ENCODE measurements at places on chromosomes 11 and 22.

- H3K4me1 ChIP-seq: no peaks in the 10 kb centered on the region
- H3K36me3 ChIP-seq: peaks cover 96% of the 10 kb centered on the region
- H3K27ac ChIP-seq: no peak overlapping the region
Observed at GRCh38 chr11:16749092-16749491, 10.6 kb downstream of the C11orf58 start.

- no peaks in the 10 kb centered on the region for H3K27me3 ChIP-seq
- DNase-seq: no peak
- no peak overlapping the region for H3K4me3 ChIP-seq
- H3K36me3 ChIP-seq: no peaks in the 10 kb centered on the region
Observed at GRCh38 chr11:111088847-111089355, 156.6 kb upstream of the POU2AF2 start.

DNA sequence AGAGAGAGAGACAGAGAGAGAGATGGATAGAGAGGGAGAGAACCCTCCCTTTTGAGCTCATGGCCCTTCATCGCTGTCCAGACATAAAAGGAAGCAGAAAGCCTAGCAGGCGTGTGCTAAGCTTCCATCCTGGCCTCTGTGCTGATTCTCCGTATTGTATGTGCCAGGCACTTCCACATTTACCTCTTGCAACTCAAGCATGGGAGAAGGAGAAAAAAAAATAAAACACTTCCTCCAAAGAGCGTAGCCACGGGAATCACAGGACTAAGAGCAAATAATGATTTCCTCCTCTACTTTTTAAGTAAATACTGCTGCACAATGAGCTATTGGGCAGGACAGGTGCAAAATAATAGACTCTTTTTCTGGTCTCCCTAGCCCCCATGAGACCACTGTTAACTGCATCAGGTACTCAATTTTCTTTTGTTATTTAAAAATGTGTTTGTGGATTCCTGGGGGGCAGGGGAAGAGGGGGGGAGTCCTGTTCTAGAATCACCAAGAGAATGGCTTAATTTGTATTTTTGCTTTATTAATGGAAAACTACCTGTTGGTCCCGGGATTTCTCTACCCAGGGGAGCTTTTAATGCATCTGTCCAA lies 154.3 kb downstream of the NXPE2 start:
- H3K4me3 ChIP-seq: peak overlapping the region; percentile 47
- peaks cover 5% of the 10 kb centered on the region for H3K27me3 ChIP-seq
- H3K27ac ChIP-seq: no peak overlapping the region
- no peaks in the 10 kb centered on the region for H3K36me3 ChIP-seq

DNA sequence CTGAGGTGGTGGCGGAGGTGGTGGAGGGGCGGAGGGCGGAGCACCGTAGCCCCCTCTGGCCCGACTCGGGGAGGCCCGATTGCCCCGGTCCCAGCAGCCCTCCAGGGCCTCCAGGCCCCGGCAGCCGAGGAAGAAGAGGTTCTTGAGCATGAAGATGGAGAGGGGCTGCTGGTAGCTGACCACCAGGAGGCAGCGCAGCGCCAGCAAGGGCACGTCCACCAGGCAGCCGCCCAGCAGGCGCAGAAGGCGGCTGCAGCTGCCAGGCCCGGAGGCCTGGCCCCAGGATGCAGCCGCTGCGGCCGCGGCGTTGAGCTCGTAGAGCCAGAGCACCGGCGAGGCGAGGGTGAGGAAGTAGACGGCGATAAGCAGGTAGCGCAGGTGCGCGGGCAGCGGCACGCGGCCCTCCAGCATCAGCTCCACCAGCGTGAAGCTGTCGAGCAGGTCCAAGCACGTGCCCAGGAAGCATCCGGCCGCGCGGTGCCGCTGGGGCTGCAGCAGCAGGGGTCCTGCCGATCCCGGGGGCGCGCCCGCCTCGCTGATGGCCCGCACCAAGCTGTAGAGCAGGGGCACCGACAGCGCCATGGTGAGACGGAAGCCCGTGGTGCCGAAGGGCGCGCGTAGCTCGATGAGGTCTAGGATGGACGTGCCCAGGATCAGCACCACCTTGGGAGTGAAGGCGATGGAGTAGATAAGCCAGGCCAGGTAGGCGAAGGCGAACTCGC lies 1.5 kb downstream of the TMEM121B start:
- peak overlapping the region; percentile 54 for H3K4me3 ChIP-seq
- no peak overlapping the region for H3K27ac ChIP-seq
- no peaks in the 10 kb centered on the region for H3K4me1 ChIP-seq
- no peaks in the 10 kb centered on the region for H3K36me3 ChIP-seq

DNA sequence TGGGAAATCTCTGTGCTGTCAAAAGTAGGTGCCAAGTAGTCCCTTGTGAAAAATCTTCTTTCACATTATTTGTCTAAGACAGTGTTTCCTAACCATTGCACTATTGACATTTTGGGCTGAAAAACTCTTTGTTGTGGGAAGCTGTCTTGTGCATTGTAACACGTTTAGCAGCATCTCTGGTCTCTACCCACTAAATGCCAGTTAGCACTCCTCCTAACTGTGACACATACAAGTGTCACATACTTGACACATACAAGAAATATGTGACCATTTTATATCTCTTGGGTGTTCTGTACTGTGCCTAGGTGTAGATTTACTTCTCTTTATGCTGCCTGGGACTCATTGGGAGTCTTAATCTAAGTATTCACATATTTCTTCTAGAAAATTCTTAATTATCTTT lies 57.8 kb downstream of the NXPE1 start:
- H3K27ac ChIP-seq: no peak overlapping the region
- H3K36me3 ChIP-seq: no peaks in the 10 kb centered on the region
- H3K27me3 ChIP-seq: no peaks in the 10 kb centered on the region
- DNase-seq: no peak

DNA sequence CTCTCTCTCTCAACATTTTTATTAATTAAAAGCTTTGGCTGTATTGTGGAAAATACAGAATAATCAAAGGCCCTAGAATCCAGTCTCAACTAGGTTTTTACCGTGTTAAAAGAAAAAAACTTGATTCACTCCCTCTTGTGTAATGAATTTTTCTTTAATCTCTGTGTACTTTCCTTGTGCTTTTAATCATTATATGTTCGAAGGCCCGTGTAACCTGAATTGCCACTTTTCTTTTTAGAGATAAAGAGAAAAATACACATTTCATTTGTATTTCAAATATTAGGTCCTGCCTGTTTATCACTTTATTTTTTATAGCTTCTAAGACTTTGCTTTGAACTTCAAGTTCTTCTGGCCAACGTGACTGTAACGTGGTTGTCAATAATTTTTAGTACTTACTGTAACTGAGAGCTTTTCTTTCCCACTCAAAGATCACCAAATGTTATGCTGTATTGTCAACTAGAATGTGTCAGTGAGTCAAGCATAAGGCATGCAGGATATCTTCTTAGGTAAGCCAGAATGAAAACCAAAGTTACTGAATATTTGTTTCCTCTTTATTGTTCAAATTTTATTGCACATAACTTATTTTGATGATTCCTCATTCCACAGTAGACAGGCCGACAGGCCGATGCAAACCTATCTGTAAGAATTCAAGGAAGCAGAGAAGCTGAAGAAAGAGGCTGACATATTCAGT lies 23.3 kb upstream of the FAR1 start:
- H3K27ac ChIP-seq: no peak overlapping the region
- no peak overlapping the region for H3K4me3 ChIP-seq
- no peak for DNase-seq
- no peaks in the 10 kb centered on the region for H3K36me3 ChIP-seq
- H3K27me3 ChIP-seq: no peaks in the 10 kb centered on the region

- no peaks in the 10 kb centered on the region for H3K27me3 ChIP-seq
- H3K36me3 ChIP-seq: no peaks in the 10 kb centered on the region
- H3K4me1 ChIP-seq: no peaks in the 10 kb centered on the region
- H3K27ac ChIP-seq: no peak overlapping the region
Observed at GRCh38 chr22:46587061-46587460, 33.1 kb upstream of the GRAMD4 start.

DNA sequence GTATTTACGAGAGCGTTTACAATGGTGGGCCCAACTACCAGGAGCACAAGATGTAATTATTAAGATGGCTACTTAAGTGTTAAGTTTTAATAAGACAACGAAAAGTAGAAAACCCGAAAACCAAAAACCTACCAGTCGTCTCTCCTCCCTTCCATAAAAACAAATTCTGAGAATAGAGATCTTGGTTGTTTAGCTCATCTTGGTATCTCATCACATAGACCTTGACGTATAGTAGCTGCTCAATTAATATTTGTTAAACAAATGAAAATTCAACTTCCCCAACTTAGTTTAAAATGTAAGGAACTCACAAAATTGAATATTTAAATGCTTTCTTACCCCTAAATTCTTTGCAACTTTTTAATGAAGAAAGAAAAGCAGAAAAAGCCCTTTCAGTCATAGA lies 669 bp downstream of the KDM4D start:
- peak overlapping the region; percentile 96 for H3K4me3 ChIP-seq
- no peak for DNase-seq
- H3K27ac ChIP-seq: no peak overlapping the region
- peaks cover 26% of the 10 kb centered on the region for H3K36me3 ChIP-seq
- H3K27me3 ChIP-seq: no peaks in the 10 kb centered on the region
- no peaks in the 10 kb centered on the region for H3K4me1 ChIP-seq

DNA sequence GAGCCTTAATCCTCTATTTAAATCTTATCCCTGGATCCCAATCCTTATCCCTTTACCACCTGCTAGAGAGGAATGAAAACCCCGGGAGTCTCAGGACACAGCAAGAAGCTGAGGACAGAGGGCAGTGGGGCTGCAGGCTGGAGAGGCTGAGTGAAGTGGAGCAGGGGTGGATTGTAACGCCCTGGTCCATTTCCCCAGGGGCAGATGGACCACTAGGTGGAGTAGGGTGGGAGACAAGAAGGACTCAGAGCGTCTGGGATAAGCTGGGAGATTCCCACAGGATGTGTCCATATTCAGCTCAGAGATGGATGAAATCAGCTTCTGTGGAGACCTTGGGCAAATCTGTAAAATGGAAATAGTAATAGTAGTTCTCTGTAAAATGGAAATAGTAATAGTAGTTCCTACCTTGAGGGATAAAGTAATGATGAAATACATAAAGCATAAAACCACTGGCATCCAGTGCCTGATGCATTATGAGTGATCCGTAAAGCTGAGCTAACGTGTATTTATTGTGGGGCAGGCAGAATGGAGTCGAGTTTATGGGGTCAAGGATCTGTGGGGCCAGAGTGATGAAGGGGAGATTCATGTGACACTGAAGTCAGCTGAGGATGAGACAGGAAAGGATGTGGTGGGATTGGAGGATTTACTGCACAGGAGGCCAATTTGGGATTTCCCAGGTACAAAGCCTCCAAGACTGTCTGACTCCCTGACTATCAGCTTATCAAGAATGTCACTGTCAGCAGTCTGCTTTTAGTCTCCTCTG lies 1.9 kb upstream of the ROBO4 start:
- no peaks in the 10 kb centered on the region for H3K27me3 ChIP-seq
- peaks cover 4% of the 10 kb centered on the region for H3K4me1 ChIP-seq
- no peak overlapping the region for H3K4me3 ChIP-seq
- peak; percentile 48 for DNase-seq

DNA sequence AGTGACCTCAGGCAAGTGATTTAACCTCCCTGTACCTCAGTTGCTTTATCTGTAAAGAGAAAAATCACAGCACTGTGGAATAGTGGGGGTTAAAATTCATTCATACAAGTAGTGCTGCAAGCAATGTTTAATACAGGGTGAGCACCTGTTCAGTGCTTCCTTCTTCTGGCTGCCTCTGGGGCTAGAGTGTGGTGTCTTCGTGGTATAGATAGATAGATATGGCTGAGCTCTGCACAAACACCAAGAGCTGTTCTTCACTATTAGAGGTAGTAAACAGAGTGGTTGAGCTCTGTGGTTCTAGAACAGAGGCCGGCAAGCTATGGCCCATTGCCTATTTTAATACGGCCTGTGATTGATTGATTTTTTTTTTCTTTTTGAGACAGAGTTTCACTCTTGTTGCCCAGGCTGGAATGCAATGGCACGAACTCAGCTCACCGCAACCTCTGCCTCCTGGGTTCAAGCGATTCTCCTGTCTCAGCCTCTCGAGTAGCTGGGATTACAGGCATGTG lies 32.9 kb downstream of the LIMK2 start:
- no peaks in the 10 kb centered on the region for H3K27me3 ChIP-seq
- peaks cover 7% of the 10 kb centered on the region for H3K4me1 ChIP-seq
- peaks cover 4% of the 10 kb centered on the region for H3K36me3 ChIP-seq
- H3K4me3 ChIP-seq: no peak overlapping the region
- H3K27ac ChIP-seq: no peak overlapping the region

- no peaks in the 10 kb centered on the region for H3K36me3 ChIP-seq
- no peaks in the 10 kb centered on the region for H3K4me1 ChIP-seq
- DNase-seq: no peak
- no peaks in the 10 kb centered on the region for H3K27me3 ChIP-seq
Observed at GRCh38 chr11:44367452-44367851, 57.5 kb upstream of the ALX4 start.

DNA sequence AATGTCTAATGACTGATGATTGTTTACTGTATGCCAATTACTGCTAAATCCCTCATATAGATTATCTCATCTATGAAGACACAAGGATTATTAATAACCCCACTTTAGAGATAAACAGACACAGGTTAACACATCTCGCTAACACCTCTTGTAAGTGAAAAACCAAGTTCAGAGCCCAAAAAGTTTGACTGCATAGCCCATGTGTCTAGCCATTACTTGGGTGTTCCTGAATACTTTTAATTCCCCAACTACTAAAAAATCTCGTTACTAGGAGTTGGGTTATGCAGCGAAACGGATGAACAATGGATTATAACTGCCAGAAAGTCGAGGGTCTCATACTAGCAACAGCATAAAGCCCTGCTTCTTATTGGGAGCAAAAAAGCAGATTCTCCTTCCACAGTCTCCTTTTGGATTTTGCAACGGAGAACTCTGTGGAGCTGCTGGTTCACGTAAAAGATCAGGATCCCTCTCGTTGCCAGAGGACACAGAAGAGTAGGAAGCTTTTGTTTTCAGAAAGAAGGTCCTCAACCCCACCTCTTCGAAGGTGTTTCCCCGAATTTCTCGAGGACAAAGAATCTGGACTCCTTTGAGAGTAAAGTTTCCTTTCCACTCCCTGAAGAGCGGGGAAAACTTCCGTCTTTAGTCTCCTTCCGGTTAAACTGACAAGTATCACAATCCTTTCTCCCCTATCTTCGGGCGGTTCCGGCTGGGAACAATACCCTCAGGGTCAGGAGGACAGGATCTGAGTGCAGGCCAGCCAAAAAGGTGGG lies 979 bp downstream of the ZBED5 start:
- H3K27me3 ChIP-seq: no peaks in the 10 kb centered on the region
- no peaks in the 10 kb centered on the region for H3K4me1 ChIP-seq
- peak overlapping the region; percentile 100 for H3K4me3 ChIP-seq
- no peak for DNase-seq
- peaks cover 43% of the 10 kb centered on the region for H3K36me3 ChIP-seq
- peak overlapping the region; percentile 81 for H3K27ac ChIP-seq

DNA sequence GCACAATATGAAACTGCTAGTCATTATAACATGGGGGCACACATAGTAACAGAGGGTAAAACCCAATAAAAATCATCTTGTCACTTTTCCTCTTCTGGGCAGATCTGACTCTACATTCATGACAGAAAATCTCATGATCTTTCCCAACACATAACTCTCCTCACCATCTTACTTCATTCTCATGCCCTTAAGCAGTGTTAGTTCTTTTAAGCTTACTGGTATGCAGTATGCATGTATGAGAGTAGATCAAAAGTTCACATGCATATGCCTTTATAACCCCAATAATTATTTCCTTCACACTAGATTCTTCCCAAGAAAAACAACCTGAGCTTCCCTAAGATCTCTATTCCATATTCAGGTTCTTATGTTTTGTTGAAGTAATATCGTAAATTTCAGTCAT lies 5.1 kb upstream of the OR10A4 start:
- H3K4me3 ChIP-seq: no peak overlapping the region
- H3K27me3 ChIP-seq: no peaks in the 10 kb centered on the region
- no peaks in the 10 kb centered on the region for H3K4me1 ChIP-seq
- DNase-seq: no peak
- H3K36me3 ChIP-seq: no peaks in the 10 kb centered on the region

Measured in H9 (cell line).